ENCODE measurements at places on chromosomes 7 and 10. TPM values are rescaled to one million over a fixed set of nuclear protein-coding genes. Genes with fewer than 3 reads are reported as not detected.

GRCh38 chr10:31749981-31750840 lies 178.4 kb downstream of the ARHGAP12 start:
- DNase-seq = peak; percentile 75

DNA sequence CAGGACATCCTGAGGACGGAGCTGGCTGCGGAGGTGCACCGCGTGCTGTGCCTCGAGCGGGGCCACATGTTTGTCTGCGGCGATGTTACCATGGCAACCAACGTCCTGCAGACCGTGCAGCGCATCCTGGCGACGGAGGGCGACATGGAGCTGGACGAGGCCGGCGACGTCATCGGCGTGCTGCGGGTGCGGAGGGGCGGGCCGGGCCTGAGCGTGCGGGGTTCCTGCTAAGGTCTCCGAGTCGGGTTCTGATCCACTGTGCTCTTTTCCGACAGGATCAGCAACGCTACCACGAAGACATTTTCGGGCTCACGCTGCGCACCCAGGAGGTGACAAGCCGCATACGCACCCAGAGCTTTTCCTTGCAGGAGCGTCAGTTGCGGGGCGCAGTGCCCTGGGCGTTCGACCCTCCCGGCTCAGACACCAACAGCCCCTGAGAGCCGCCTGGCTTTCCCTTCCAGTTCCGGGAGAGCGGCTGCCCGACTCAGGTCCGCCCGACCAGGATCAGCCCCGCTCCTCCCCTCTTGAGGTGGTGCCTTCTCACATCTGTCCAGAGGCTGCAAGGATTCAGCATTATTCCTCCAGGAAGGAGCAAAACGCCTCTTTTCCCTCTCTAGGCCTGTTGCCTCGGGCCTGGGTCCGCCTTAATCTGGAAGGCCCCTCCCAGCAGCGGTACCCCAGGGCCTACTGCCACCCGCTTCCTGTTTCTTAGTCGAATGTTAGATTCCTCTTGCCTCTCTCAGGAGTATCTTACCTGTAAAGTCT lies 10.4 kb downstream of the ATG9B start:
- DNase-seq = peak; percentile 87

- DNase-seq = peak; percentile 49
Measured at GRCh38 chr10:131216681-131217230, 94.8 kb downstream of the TCERG1L start.

Gene LIPF
- total RNA-seq = not detected

DNA sequence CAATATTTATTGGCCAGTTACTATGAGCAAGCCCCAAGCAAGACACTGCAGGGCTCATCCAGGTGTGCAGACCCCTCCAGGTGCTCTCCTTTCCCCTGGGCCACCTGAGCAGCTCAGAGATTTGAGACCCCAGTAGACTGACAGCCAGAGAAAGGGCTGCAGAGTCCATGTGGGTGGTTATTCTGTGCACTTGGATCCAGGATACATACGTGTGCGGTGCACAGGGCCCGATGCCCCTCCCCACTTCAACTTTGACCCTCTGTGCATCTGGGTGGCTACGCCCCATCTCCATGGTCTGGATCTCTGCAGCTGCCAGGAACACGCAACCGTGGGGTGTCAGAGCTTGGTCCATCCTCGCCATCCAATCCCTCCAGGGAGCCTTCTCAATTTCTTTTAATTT lies 72.9 kb downstream of the MKI67 start:
- peak; percentile 29 for DNase-seq

Gene OPALIN
- not detected for total RNA-seq

- DNase-seq = no peak
Measured at GRCh38 chr7:69696686-69697685, 98.7 kb downstream of the AUTS2 start.

Gene SPACDR
- total RNA-seq = 0.53 TPM

DNA sequence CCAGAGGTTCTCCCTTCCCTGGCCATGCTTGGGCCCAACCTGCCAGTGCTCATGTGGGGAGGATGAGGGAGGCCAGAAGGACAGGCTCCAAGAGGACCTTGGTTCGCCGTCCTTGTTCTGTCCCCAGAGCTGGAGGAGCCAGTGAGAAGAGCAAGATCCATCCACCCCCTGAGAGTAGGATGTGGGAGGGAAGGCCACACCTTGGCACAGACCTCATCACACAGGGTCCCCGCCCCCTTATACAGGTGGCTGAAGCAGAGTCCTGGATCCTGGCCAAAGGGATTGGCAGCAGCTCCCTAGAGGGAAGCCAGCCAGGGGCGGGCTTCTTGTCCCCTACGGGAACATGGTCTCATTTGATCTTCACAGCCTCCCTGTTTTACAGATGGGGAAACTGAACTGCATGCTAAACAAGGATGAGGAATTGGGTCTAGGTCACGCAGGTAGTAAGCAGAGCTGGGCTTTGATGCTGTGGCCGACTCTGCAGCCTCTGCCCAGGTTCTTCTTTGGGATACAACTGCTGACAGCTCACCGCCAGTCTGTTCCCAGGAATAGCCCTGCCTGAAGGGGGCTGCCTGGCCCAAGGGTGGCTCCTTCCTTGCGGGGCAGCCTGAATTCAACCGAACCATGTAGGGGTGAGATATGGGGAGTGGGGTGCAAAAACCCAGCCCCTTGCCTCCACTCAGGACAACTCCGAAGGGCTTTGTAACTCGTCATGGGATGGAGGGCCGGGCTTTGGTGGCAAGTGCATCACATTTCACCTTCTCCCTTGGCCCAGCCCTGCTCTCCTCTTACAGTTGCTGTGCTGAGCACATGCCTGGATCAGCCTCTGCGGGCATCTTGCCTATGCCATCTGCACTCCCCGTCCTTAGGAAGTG lies 62.2 kb upstream of the KDM7A start:
- no peak for DNase-seq

DNA sequence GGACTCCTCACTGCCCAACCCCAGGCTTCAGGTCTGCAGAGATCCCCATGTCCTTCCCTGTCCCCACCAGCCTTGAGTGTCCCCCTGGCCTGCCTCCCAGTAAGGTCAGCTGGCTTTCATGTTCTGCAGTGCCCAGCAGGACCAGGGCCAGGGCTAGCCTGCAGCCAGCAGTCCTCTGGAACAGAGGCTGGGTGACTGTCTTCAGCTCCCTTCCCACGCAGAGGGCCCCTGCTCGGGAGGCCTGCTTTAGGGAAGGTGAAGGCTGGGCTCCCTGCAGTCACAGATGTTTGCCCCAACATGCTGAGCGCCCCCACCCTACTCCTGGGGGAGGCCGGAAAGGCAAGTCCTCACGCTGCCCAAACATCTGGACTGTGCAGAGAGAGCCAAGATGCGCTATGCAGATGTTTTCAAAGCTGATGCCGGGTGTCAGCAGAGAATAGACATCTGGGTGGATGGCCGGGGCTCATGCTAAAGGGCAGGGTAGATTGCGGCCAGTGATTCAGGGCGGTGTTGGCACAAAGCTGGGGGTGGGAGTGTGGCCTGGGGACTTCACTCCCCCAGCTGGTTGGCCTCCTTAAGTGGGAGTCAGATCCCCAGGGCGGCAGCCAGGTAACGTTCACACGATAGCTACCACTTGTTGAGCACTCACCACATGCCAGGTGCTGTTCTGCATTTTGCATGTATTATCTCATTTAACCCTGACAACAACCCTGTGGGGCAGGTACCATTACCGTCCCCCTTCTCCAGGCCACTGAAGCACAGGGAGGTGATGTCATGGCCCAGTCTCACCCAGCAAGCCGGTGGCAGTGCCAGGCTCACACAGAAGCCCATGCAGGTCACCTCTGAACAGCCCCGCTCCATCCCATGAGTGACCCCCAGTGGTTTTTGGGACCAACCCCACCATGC lies 71.2 kb upstream of the COL13A1 start:
- no peak for DNase-seq

GRCh38 chr7:116753130-116753529 lies 81.1 kb downstream of the MET start:
- no peak for DNase-seq

Gene SGPL1
- 59.9 TPM for total RNA-seq

DNA sequence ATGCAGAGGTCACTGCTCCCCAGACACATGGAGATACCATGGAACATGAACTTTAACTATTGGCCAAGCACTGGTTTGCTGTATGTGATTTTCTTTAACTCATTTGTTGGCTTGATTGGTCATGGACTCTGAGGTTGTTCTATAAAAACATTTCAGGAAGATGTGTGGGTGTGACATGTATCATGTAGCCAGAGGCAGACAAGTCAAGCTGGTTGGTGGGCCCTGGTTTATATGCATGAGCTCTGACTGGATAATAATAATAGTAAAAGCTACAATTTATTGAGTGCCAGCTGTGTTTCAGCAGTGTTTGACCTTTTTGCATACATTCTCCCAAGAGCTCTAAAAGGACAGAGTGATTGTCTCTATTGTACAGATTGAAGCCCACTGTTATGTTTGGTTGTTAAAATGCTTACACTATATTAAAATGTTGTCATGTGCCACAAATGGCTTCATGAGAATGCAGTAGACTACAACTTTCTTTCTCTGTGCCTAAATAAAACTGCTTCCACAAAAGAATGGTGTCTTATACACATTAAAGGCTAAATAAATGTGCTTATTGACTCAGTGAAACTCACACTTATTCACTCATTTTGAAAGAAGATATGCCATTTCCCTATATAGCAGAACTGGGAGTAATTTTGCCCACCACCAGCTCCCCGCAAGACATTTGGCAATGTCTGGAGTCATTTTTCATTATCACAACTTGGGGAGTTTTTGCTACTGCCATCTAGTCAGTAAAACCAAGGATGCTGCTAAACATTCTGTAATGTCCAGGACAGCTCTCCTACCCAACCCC lies 243.6 kb upstream of the NFE2L3 start:
- no peak for DNase-seq

Gene PBLD
- 4.0 TPM for total RNA-seq
